Activated naive CD8-positive, alpha-beta T cell treated with anti-CD3 and anti-CD28 coated beads for 36 hours (primary cell): ENCODE measurements at places on chromosomes 3 and 15. TPM values are rescaled to one million over a fixed set of nuclear protein-coding genes. Genes with fewer than 3 reads are reported as not detected.

DNA sequence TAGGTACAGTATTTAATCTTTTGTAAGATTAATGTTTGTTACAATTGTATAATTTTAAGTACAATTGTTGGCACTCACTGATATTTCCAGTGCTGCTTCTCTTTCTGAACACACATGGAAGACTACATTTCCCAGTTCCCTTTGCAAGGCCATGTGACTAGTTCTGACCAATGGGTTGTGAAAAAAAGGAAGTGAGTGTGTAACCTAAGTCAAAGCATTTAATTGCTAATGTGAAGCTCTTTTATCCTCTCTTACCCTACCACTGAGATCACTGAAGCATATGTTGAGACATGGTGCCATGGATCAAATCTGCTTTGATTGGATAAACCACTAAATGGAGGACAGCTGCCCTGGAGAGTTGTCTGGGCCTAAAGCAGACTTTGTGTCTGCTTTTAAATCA lies 83.9 kb upstream of the PLXND1 start:
- DNase-seq = no peak

DNA sequence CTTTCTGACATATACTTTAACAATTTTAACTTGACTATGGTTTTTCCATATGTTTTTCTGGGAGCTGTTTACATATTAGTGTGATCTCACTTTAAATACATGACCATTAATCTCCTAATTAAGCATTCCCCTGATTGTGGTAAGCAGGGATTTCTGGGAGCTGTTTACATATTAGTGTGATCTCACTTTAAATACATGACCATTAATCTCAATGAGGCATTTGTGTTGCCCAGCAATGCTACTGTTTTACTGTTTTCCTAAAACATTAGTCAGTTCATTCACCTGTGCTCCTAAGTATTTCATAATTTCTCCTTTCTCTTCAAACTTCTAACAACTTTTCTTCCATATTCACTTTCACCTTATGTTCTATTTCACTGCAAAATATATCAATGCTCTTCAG lies 3.6 kb upstream of the GRAMD1C start:
- DNase-seq = no peak

DNA sequence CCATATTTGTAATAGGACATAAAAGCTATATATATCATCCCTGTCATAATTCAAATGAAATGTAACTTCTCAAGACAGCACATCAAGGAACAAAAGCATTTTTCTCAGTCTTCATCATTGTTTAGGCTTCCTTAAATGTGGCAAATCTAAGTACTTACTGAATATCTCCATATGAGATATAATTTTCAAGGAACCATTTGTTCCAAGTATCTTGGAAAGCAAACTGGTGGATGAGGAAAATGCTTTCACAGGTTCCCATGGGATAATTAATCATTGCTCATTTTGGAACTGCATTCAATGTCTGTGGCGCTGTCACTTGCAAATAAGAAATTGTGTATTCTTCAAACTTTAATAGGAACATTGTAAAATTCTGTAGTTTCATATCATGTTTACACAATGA lies 52.6 kb upstream of the ZNF385D start:
- no peak for DNase-seq

GRCh38 chr15:33163816-33164215 lies 30.7 kb downstream of the FMN1 start:
- no peak for DNase-seq

DNA sequence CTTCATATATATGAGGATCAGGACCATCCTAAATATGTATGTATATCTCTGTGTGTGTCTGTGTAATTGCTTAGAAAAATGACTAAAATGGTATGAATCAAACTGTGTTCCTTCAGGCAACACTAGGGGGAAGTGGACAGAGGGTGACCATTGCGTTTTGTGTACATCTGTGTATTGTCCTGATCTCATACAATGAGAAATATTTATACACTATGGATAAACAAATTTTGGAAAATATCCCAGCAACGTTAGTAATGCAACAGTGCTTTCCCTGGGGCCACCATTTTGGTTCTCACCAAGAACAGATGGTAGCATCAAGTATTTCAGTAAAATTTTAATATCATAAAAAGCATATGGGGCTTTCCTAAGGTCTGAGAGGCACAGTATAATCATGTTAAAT lies 130.1 kb downstream of the PTPRG start:
- DNase-seq = no peak

DNA sequence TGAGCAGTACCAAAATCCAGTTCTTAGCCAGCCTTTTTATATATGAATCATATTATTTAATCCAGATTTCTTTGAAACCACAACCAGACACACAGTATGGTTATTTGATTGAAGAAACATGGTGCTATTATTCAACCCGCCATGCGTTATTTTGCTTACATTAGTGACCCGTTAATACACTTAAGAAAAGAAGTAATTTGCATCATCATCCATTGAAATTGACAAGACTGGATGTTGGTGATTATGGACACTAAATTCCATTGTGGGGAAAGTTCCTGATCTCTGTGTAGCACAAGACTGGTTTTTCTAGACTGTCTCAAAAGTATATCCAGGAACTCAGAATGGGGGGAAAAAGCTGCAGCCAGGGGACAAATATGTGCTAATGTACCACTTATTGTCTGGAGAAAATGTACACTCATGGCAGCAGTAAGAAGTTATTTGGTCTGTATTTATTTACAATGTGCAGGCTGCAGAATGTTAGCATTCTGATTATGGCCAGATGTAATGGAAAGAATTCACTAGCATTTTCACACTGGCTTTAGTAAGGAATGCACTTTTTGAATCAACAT lies 80.3 kb downstream of the FILIP1L start:
- no peak for DNase-seq

GRCh38 chr3:5001805-5002173 lies 22.6 kb downstream of the BHLHE40 start:
- no peak for DNase-seq

The CAMKV gene
- total RNA-seq = 1.7 TPM

The EPB42 gene
- not detected for total RNA-seq

DNA sequence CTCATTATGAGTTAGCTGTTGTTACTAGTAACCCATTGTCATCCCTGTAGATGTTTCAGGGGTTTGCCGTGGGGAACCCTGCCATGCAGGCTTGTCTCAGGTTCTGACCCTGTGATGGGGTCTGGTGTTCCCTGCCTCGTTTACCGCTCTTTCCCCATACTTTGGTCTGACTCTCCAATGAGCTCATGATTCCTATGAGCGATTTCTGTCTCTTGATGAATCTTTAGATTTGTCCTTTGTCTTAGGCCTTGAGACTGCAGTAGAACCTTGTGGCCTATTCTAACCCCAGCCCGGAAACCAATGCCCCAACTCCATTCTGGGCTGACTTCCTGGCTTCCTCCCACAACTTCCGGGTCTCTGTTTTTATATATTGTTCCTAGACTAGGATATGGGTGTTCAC lies 11.3 kb upstream of the IQGAP1 start:
- peak; percentile 48 for DNase-seq

The ASB14 gene
- total RNA-seq = not detected

DNA sequence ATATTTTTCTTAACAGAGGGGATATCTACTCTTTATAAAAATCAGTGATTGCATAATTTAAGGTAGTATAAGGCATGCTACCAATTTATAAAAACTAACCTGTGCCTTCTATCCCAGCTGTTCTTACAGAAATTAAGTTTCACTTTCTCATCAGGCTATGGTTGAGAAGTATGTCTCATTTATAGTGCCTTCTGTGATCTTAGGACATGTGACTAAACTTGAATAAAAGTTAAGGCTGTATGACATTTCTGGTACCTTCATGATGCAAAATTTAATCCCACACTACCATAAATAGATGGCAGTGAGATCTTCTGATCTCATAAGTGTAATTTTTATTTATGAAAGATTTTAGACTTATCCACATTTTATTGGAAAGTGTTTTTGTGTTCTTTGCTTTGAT lies 12.6 kb downstream of the TIPARP start:
- DNase-seq = no peak

The SERINC4 gene
- total RNA-seq = 0.14 TPM

GRCh38 chr3:17951241-17951640 lies 208.8 kb upstream of the TBC1D5 start:
- no peak for DNase-seq

The BNC1 gene
- total RNA-seq = not detected

- DNase-seq = no peak
Observed at GRCh38 chr3:127092776-127093175, 100.2 kb upstream of the PRR23E start.
